ENCODE measurements at places on chromosomes 4 and X.

DNA sequence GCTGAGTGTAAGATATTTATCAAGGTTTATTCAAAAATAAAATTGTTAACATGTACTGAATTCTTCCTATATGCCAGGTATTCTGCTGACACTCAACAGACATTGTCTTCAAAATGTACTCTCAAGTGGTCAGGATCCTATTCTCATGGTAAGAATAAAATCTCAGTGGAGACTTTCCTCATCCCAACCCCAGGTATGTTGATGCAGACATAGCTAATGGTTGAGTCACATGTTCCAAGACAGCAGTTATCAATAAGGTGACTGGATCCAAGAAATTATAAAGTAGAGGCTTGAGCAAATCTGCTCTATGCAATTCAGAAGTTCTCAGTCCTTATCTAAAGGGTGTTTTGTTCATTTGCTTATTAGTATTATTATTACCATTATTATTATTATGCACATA is 115.2 kb upstream of the GABRA2 start:
- no peak for DNase-seq

GRCh38 chr4:128512767-128513322 is 225.2 kb upstream of the PGRMC2 start:
- DNase-seq, result peak; percentile 38

DNA sequence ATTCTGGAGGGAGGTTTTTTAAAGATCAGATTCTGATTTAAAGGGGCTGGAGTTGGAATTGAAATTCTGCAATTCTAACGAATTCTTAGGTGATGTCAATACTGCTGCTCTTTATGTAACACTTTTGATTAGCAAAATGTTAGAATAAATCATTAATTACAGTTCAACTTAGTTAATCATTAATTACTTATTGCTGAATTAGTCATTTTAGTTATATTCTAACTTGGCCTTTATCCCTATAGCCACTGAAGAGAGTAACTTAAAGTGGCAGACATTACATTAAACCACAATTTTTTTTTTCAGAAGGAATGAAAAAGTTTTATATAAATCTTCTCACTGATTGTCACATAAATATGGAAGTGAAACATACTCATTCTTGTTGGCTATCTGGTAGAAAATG is 206.6 kb upstream of the ITM2A start:
- no peak for DNase-seq

DNA sequence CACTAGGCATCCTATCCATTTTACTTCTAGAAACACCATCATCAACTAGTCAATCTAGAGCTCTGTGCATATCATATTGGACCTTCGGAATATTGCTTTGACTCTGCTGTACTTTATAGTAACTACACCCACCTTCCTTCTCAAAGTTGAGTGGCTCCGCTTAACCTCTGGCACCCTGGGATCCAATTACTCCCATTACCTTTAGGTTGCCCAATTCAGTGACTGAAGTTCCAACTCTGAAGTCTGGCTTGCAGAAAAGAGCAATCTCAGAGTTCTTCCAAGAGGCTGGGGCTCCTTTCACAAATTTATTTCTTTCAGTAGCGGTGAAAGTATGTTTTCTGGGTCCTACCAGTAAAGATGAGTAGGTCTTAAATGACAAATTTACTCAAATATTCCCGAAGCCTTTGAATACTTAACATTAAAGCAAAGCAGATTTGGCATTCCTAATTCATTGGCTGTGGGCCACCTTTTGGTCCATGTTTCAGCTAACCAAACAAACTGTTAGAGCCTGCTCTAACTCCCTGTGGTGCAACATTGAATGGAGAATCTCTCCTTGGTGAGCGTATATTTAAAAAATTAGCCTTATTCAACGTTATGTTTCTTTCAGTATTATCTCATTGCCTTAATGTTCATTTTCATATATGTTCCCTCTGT is 1215.8 kb downstream of the RAPGEF2 start:
- DNase-seq, result peak; percentile 11

DNA sequence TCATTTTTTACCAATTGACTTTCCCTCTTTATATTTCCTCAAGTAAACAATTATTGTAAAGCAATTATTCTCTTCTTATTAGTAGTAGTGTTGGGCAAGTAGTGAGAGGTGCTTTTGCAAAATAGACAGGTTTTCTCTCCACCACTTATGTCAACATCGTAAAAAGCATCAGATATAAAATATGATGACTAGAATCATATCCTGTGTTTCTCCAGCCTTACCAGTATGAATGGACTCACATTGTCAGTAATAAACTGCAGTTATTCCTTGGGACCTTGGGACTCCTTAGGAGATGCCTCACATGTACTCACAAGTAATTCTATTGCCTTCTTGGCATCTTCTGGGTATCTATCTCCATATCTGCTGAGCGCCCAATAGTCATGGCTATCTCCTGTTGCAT is 40.4 kb upstream of the BRS3 start:
- no peak for DNase-seq

- peak; percentile 80 for DNase-seq
Measured at GRCh38 chr4:113141901-113142346, 92.5 kb downstream of the ANK2 start.

DNA sequence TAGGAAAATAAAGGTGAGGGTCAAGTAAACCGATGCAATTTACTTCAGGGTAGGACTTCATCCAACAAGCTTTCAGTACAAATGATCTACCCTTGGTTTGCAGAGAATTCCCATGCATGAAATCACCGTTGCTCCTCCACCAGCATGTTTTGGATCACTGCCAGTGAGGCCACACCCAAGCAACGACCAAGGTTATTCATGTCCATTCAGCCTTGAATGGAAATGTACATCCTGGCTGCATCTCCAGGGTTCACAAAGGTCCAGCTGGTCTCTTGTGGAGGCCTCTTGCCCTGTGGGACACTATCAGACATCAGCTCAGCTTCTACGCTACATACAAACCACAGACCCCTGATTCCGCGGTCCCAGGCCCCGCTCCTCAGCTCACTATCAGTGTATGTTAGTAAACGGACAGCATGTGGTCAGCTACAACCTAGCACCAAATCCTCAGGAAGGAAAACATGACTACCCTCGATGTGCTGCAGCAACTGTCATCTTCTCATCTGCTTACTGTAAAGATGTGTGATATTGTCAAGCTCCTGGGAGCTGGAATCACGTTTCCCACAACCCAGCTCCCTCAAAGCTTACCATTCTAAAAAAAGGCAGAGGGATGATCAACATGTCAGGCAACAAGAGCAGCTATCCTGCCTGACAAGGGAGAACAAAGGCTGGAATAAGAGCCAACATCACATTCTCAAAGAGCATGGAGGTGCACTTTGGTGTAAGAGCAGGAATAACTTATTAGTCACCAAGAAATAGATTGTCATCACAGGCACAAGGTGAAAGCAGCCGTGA is 4.9 kb downstream of the LYAR start:
- no peak for DNase-seq

GRCh38 chrX:46710425-46710824 is 48.5 kb downstream of the SLC9A7 start:
- peak; percentile 14 for DNase-seq

GRCh38 chr4:87469390-87469789 is 47.0 kb downstream of the NUDT9 start:
- DNase-seq, result no peak

DNA sequence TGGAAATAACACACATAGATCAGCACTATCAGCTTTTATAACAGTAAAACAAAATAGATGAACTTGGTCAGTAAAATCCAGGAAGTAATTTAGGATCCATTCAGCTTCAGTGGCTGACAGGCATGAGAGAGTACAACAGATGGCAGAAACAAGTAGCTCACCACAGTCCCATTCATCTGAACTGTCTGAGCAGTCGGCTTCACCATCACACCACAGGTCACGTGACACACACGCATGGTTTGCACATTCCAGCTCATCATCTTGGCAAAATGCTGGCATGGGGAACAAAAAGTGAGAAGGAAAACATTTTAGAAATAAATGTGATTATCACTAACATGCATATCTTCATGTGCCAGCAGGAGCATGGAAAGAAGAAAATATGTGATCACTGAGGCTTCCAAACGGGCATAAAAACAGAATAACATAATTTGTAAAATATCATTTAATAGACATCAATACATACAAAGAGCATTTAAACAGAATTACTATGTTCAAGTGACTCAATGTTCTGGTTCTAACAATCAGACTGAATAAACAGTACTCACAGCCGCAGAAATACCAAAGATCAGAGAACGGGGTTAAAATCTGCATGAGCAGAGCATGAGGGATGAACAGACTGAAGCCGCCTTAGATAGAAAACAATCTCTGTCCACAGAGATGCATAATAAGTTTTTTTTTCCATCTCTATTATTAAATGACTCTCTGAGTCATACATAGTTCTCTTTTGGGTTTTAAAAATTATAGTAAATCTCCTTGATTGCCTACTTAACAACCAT is 158.1 kb downstream of the ATP10D start:
- DNase-seq, result peak; percentile 66

DNA sequence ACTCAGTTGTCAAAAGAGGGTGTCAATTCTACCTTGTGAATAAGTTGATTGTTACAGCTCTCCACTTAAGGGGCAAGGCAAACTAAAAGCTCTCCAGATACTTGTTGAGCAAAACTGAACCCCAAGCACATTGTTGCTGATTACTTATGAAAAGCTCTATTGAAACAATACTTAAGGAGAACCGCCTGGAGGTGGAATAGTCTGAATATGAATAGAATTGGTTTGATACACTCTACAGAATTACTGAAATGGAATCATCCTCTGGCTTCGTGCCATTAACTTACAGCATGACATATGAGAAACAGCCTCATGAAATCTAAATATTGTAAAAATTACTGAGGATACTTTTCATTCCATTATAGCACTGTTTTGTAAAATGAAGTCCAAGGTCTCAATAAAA is 127.0 kb upstream of the SH3RF1 start:
- peak; percentile 88 for DNase-seq

GRCh38 chrX:75156531-75156945 is 455 bp upstream of the ABCB7 start:
- DNase-seq, result peak; percentile 8

- DNase-seq, result peak; percentile 68
Measured at GRCh38 chrX:12979026-12979607, 4.2 kb downstream of the TMSB4X start.

GRCh38 chr4:65798498-65799127 is 128.3 kb upstream of the EPHA5 start:
- DNase-seq, result no peak

GRCh38 chr4:123052007-123052406 is 129.6 kb upstream of the NUDT6 start:
- DNase-seq, result no peak

GRCh38 chr4:73872316-73873108 is 3.3 kb downstream of the CXCL1 start:
- DNase-seq, result no peak

GRCh38 chrX:105725228-105725627 is 97.1 kb upstream of the NRK start:
- DNase-seq, result no peak

GRCh38 chr4:80017125-80017854 is 55.7 kb downstream of the ANTXR2 start:
- peak; percentile 82 for DNase-seq

- DNase-seq, result no peak
Measured at GRCh38 chr4:82099928-82100579, 273.7 kb downstream of the HNRNPD start.

DNA sequence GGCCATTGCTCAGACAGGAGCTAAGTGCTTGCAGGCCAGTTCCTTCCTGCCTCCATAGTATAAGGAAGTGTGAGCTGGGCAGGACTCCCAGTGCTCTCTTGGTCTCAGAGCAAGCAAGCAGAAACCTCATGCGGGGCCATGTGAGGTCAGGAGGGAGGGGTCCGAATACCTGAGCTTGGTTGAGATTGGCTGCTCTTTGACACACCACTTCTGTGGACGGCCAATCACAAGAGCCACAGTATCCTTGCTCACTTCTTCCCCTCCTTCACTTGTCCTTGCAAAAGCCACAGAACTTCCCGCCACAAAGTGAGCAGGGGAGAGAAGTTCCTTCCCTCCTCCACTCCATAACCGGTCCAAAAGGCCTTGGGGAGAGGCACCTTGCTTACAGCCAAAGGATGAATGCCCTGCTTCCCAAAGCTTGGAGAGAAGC is 56.7 kb downstream of the PRPS1 start:
- DNase-seq, result no peak

GRCh38 chr4:17761062-17761461 is 20.4 kb downstream of the FAM184B start:
- no peak for DNase-seq

DNA sequence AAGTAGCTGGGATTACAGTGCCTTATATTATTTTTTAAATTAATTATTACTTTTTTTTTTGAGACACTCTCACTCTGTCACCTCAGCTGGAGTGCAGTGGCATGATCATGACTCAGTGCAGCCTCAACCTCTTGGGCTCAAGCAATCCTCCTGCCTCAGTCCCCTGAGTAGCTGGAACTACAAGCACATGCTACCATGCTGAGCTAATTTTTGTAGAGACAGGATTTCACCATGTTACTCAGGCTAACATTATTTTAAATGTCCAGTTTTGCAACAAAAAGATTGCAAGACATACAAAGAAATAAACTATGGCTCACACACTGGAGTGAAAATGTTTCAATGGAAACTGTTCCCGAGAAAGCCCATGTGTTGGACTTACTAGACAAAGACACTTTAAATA is 59.2 kb downstream of the MND1 start:
- peak; percentile 20 for DNase-seq

- DNase-seq, result no peak
Measured at GRCh38 chr4:704198-704891, 1.3 kb upstream of the PCGF3 start.

DNA sequence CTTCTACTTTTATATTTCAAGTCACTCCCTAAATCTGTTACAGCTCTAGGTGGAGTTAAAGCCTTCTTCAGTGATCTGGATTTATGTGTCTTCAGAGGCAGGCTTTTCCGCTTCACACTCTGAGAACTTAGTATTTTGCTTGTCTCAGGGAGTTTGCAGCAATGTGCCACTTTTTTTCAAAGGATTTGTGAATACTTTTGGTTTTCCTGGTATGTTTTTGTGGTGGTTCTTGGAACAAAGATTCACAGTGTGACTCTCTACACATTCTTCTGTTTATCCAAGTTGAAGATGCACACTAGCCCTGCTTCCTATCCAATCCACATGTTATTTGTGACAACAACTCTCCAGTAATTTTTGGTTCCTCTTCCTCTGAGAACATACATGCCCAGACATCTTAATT is 1253.7 kb downstream of the TECRL start:
- peak; percentile 13 for DNase-seq

GRCh38 chr4:173998471-173999144 is 284.9 kb downstream of the FBXO8 start:
- DNase-seq, result no peak

DNA sequence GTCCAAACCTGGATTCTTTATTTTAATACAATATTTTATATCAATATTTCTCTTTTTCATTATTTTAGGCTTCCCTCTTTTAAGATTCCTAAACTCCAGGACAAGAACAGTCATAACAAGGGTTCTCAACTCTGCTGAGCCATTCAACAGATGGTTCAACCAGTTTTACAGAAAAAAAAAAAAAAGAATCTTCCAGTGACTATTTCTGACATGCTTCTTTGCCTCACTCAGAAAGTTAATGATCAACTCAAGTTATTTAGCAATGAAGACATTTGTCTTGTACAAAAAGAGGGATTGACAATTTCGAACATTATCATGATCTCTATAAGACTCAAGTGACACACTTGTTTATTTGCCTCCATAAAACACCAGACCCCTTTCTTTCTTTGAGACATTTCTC is 282.6 kb upstream of the GRID2 start:
- no peak for DNase-seq

GRCh38 chrX:43604753-43605152 is 51.3 kb upstream of the MAOA start:
- DNase-seq, result no peak
